Tibial nerve (tissue), 4 donors: ENCODE measurements at places on chromosomes 5 and 9. TPM values are rescaled to one million over a fixed set of nuclear protein-coding genes. Genes with fewer than 3 reads are reported as not detected.

- no peaks in the 10 kb centered on the region for H3K4me1 ChIP-seq
- H3K27ac ChIP-seq = no peak overlapping the region
- no peaks in the 10 kb centered on the region for H3K27me3 ChIP-seq
- DNase-seq = no peak
Observed at GRCh38 chr9:135826188-135826545, 81.2 kb downstream of the CAMSAP1 start.

DNA sequence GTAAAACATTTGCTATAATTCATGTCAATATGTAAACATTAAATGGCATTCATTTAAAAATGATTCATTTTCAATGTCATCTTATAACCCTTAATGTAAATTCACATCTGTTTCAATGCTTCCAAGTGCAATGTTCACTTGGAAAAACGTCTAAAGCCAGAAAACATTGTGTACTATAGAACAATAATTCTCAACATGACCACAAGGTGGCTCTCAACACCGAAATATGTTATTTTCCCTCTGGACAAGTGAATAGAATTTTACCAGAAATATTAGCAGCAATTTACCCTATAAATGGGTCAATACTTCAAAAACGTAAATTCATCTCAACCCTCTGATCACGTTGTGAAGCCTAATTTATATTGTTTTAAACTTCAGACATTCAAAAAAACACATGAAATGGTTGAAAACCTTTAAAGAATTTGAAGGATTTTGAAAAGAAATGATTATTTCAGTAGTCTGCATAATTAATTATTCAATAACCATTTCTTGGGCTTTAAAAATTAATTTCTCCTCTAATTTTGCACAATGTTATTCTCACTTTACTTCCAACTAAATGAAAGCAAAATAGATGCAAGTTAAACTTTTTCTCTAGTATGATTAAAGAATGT lies 11.0 kb downstream of the CDH10 start:
- no peaks in the 10 kb centered on the region for H3K4me1 ChIP-seq
- H3K27me3 ChIP-seq = no peaks in the 10 kb centered on the region
- H3K4me3 ChIP-seq = no peak overlapping the region
- H3K27ac ChIP-seq = no peak overlapping the region
- no peak for DNase-seq

DNA sequence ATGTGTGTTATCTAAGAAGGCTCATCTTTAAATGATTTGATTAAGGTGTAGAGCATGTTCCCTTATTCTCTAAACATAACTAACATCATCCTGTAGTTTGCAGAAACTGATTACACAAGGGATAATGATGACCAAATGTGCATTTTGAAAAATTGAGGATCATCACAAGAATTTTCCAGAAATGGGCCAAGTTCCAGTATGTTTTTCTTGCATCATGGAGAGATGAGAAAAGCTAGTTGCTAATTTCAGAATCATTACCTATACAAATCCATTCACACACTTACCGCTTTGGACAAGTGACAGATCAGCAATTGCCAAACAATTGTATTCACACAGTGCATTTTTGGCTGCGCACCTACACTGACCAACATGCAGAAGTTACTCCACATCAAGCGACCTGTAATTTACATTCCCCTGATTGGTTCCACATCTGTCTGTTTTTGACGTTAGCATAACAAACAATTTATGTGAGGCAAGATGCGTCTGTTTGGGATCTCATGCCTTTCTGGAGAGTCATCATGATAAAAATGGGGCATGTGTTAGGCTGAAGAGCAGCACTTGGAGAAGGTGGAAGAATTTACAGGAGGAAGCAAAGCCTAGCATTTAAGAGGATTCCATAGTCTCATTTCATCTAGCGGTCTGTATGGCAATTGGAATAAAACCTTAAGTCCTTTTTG lies 2.8 kb upstream of the BNC2 start:
- DNase-seq = no peak
- no peak overlapping the region for H3K4me3 ChIP-seq
- no peaks in the 10 kb centered on the region for H3K4me1 ChIP-seq
- H3K27me3 ChIP-seq = no peaks in the 10 kb centered on the region
- no peaks in the 10 kb centered on the region for H3K36me3 ChIP-seq

DNA sequence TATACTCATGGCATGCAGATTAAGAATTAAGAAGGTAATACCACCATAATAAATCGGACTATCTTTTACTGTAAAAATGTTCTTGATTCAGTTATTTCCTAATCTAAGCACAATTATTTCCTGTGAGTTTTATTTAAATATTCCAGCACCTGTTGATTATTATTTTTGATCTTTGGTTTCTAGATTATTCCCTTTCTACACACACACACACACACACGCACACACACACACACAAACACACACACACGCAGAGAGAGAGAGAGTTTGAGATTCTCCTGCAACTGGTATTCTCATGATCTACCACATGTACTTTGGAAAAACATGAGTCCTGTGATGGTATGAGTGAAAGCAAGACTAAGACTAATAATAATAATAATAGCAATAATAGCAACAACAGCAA lies 17.0 kb upstream of the CKMT2 start:
- no peak overlapping the region for H3K4me3 ChIP-seq
- H3K36me3 ChIP-seq = no peaks in the 10 kb centered on the region
- H3K4me1 ChIP-seq = no peaks in the 10 kb centered on the region
- H3K27me3 ChIP-seq = no peaks in the 10 kb centered on the region

DNA sequence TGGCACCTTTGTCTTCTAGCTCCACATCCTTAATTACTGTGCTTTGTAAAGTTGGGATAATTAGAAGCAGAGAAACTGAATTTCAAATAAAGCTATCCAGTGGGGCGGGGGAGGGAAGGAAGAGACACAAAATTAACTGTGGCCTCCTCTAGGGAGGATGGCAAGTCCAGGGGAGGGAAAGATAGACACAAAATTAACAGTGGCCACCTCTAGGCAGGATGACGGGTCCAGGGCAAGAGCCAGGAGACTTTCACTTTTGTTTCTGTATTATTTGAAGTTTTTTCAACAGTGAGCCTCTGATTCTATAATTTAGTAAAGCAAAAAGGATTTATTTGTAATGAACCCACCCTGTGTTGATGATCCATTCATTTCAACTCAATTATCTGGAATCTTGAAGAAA lies 335.9 kb downstream of the MSX2 start:
- no peak for DNase-seq
- H3K27ac ChIP-seq = no peak overlapping the region
- no peaks in the 10 kb centered on the region for H3K36me3 ChIP-seq
- no peaks in the 10 kb centered on the region for H3K27me3 ChIP-seq
- H3K4me1 ChIP-seq = no peaks in the 10 kb centered on the region

DNA sequence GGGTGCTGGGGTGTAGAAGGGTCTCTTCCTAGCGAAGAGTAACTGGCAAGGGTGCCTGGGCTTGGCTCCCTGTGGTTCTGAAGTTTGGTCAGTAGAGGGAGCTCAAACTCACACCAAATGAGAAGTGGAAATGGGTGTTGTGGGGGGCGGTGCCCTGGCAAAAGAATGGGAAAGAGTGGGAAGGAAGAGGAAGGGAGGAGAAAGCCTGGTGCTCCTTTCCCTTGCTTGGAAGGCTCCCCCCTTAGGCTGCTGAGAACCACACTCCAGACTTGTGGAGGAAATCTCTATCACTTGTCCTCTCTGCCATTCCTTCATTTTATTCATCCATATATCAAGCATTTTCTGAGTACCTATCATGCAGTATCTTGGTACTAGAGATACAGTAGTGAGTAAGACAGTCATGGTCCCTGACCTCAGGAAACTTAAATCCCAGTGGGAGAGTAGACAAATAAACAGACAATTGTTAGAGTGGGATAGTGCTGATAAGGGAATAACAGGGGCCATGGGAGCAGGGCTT lies 13.0 kb downstream of the SLC4A9 start:
- H3K27ac ChIP-seq = no peak overlapping the region
- H3K36me3 ChIP-seq = no peaks in the 10 kb centered on the region
- H3K4me1 ChIP-seq = no peaks in the 10 kb centered on the region
- peak; percentile 42 for DNase-seq

Gene SOHLH1
- total RNA-seq = not detected

Gene CKMT2
- total RNA-seq = 6.1 TPM

GRCh38 chr9:27442464-27442863 lies 81.6 kb upstream of the IFNK start:
- no peaks in the 10 kb centered on the region for H3K27me3 ChIP-seq
- no peak for DNase-seq
- H3K36me3 ChIP-seq = no peaks in the 10 kb centered on the region
- no peaks in the 10 kb centered on the region for H3K4me1 ChIP-seq
